Umbilical cord (tissue), 2 donors: ENCODE measurements at places on chromosomes 3 and 15.

GRCh38 chr3:17057321-17057720 lies 172.6 kb downstream of the PLCL2 start:
- no peak for DNase-seq

DNA sequence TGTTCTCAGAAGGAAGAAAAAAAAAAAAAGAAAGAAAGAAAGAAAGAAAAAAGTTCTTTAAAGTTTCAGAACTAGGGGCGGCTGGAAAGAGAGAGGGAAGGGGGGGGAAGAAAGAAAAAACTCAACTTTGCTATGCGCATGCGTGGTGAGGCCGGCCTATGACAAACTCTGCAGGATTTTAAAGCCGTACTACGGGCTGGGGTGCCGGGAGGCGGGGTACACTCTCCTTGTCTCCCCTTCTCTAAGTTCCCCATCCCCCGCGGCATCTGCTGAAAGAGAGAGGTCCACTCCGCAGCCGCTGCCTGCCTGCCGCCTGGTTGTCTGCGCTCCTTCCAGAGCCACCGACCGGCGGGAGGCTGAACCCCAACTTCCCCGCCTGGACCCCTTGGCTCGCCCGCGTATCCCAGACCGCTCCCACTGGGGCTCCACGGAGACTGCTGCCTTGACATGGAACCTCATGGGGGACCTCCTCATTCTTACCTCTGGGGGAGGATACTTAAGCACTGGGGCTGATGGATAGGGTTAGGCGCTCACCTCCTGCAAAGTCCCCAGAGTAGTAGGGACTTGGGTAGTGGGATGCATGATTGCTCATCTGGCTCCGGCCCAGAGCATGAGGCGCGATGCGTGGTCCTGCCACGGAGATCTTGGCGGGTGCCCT lies 1.4 kb upstream of the WNT5A start:
- DNase-seq: peak; percentile 68

DNA sequence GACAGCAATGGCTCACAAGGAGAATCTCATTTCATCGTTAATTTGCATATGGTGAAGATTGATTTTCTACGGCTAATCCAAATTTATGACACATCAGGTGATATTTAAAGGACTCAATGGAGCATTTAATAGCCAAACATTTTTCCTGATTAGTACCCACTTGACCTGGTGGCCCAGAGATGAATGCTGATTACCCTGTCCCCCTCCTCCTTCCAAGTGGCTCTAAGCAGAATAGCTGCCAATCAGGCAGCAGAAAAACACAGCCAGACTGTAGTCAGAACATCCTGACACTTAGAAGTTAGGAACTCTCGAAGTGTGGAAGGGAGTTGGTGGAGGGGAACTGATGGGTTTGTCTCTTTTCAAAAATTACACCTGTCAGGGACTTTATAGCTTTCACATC lies 302.5 kb downstream of the ZNF621 start:
- DNase-seq: no peak

DNA sequence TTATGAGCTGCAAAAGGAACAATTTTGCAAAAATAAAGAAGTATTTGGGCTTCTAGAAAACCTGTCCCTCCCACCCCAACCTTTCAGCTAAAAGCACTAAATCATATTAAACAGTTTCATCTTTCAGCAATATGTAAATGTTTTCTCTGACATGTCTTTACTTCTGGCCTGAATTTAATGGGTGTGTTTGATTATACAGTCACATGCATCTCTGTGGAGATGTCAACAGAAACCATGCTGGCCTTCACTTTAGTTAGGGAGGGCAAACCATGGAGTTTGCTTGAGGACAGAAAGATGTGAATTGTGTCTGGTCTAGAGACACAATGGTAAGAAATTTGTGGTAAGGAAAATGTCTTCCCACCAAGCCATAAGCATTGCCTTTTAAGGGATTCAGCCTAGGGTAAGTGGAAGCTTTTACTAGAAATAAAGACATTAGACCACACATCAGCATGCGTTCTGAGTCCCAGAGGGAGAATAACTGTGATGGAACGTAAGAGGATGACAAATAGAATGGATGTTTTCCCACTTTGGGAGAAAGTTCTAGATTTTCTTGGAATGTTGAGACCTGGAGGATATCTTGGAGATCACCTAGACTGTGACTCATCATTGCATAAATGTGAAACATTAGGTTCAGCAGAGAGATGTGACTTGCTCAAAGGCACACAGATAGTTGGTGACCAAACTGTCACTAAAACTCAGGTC lies 68.9 kb downstream of the ST8SIA2 start:
- no peak for DNase-seq

DNA sequence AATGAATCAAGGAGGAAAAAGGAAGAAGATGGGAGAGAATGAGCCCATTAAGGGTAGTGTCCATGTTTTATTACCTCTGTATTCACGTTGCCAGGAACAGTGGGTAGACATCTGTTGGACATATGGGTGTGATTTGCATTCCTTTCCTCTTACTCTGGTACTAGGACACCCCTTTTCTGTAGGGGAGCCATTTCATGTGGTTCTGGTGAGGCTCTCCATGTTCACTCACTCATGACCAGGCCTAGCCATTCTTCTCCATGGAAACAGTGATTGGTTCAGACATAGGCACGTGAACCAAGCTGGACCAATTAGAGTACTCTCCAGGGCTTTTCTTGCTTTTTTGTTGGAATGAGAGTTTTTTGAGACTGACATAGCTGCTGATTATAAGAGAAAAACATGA lies 39.6 kb upstream of the PDCD6IP start:
- DNase-seq: no peak

DNA sequence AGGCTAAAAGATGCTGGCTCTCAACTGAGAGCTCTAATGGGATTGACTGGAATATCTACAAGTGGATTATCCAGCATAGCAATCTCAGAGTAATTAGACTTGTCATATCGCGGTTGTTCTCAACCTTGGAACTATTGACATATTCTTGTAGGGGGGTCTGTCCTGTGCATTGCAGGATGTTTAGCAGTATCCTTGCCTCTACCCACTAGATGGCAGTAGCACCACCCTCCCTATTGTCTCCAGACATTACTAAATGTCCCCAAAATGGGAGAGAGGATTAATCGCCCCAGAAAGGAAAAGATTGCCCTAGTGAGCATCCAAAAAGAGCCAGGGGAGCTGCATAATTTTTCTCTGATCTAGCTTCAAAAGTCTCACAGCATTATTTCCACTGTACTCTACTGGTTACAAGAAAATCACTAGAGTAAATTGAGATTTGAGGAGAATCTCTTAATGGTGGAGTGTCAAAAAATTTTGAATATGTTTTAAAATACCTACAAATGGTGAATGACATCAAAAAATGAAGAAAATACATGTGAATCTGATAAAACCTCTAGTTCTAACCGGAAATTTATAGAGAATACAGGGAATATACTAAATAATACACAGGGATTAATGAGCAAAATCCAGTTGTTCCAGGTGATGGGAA lies 388.2 kb upstream of the AGTR1 start:
- DNase-seq: peak; percentile 32

GRCh38 chr3:31743331-31744089 lies 210.8 kb downstream of the STT3B start:
- DNase-seq: peak; percentile 23

DNA sequence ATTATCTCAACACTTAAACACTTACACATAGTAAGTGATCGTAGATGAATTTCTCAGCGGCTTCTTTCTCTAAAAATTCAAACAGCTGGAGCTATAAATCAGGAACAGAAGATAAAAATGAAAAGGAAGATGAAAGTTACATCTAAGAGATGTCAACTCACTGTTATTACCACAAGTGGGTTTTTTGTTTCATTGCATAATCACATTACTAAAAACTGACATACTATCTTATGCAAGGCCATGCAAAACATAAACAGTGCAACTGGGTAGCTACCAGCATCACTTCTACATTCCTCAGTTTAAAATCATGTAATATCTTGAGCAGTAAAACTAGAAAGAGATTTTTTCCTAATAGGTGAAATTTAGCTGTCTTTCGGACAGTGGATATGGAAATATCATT lies 14.9 kb downstream of the MINDY4B start:
- peak; percentile 52 for DNase-seq

GRCh38 chr15:90870354-90871138 lies 2.2 kb downstream of the FURIN start:
- DNase-seq: no peak

GRCh38 chr3:42556089-42556632 lies 25.6 kb downstream of the SEC22C start:
- no peak for DNase-seq

GRCh38 chr15:96320107-96320506 lies 10.4 kb upstream of the NR2F2 start:
- DNase-seq: no peak

DNA sequence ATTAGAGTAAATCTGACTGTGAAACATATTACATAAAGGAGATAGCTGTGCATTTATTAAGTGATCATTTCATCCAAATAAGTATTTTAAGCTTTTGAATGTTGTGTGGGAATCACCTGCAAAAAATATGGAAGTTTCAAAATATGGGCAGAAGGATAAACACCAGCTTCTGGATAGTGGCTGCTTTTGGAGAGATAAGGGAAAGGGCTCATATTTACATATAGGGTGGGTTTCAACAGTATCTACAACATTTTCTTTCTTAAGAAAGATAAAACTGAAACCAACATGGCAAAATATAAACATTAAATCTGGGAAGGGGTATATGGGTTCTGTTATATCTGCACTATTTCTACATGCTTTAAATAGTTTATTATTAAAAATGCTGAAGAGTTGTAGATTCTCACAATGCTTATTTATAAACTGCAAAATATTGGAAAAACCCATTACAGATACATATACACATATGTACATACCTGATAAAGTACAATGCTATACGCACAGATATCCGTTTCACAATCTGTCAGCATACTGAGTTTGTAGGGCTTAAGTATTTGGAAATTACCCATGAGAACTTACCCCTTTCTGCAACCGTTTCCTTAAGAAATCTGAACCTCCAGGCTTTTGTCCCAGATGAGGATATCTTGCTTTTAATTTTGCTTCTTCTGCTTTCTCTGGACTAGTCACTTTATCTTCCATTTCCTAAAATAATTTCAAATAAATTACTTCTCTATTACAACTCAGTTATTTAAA lies 12.1 kb downstream of the ARPP19 start:
- DNase-seq: no peak

- no peak for DNase-seq
Observed at GRCh38 chr3:175065497-175065896, 206.4 kb downstream of the NAALADL2 start.

GRCh38 chr15:45376300-45376928 lies 1.9 kb downstream of the GATM start:
- DNase-seq: no peak

DNA sequence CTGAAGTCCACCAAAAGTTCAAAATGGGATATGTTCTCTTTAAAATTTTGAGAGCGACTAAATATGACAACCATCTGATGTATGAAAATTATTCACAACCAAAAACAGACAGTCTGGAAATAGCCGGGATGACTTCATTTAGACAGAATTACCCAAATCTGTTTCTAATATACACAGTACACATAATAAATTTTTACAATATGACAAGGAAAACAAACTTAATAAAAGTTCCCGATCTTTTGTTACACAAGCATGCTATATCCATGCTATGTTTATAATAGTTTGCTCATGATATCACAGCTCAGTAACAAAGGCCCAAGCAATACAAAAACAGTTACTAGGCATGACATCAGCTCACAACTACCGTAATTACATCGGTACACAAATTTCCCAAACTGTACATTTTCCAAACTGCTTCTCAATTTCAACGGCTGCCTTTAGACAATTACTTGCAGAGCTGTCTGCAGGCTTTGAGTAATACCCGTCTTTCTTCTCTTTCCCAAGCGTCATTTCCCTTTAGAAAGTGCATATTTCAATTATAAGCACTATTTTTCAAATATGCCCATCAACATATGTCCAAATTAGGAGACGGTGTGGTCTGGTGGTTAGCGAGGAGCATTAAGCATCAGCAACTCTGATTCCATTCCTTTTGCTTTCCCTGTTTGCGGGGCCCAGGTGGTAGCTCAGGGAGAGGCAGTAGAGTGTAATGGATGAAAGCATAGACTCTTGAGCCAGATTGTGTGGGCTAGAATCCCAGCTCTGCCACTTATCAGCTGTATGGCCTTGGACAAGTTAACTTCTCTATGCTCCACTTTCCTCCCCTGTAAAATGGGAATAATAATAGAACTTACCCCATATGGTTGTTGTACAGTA lies 481.2 kb downstream of the FOXP1 start:
- peak; percentile 40 for DNase-seq

GRCh38 chr15:73992594-73992898 lies 451 bp upstream of the STOML1 start:
- no peak for DNase-seq

- no peak for DNase-seq
Observed at GRCh38 chr3:120182613-120183511, 88.6 kb upstream of the GSK3B start.

DNA sequence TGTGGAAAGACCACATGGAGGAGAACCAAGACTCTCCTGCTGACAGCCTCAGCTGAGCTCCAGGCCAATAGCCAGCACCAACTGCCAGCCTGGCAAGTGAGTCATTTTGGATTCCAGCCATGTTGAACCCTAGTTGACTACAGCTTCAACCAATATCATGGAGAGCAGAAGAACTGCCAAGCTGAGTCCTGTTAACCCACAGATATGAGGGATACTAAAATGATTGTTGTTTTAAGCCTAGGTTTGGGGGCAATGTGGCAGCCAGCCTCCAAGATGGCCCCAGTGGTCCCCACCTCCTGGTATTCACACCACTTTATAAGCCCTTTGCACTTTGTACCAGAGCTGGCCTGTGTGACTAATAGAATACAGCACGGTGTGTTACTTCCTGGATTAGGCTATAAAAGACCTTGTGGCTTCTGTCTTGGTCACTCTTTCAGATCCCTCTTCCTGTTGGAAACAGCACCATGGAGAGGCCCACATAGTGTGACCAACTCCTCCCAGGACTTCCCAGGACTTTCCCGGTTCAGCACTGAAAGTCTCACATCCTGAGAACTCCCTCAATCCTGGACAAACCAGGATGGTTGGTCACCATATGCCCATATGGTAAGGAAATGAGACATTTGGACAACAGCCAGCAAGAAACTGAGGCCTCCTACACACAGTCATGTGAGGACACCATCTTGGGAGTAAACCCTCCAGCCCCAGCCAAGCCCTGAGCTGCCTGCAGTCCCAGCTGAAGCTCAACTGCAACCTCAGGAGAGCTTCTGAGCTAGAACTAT lies 32.4 kb upstream of the CDV3 start:
- no peak for DNase-seq

DNA sequence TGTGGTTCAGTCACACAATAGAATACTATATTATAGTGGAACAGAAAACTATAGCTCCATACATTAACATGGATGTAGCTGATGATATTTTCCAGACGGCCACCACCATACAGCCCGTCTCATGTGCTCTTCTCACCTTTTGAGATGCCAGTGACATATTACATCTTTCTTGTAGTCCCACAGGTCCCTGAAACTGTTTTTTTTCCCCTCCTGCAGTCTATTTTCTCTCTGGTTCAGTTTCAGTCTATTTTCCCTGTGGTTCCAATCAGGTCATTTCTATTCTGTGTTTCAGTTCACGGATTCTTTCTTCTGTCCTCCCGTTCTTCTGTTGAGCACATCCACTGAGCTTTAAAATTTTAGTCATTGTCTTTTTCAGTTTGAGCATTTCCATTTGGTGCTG lies 72.2 kb downstream of the PPCDC start:
- no peak for DNase-seq
